ENCODE measurements at places on chromosomes 4 and X.
A peak's percentile ranks its signal among the peaks of the same experiment; 100 is the strongest.

- DNase-seq: no peak
Measured at GRCh38 chr4:151052785-151053184, 37.7 kb upstream of the LRBA start.

DNA sequence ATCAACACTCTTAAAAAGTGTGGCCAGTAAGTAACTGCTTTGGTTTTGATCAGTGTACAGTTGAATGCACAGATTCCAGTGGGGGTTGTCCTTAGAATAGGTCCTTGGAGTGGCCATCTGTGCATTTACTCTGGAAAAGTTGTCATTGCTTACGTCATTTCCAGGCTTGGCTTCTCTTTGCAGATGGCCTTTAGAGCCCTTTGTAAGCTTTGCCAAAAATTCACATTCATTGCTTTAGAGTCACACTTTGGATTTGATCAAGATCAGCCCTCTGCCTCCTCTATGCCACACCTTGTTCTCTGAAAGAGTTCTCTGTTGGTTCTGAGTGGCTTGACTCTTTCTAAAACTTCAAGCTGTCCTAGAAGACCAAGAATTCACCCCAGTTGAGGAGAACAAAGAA lies 83.9 kb downstream of the MAMLD1 start:
- DNase-seq: no peak

GRCh38 chr4:65670331-65671031 lies at the start of gene EPHA5:
TSS of gene EPHA5 (minus strand) at chr4:65670489. CDS start at chr4:65669742, 747 bp downstream.
- DNase-seq: peak; percentile 93

DNA sequence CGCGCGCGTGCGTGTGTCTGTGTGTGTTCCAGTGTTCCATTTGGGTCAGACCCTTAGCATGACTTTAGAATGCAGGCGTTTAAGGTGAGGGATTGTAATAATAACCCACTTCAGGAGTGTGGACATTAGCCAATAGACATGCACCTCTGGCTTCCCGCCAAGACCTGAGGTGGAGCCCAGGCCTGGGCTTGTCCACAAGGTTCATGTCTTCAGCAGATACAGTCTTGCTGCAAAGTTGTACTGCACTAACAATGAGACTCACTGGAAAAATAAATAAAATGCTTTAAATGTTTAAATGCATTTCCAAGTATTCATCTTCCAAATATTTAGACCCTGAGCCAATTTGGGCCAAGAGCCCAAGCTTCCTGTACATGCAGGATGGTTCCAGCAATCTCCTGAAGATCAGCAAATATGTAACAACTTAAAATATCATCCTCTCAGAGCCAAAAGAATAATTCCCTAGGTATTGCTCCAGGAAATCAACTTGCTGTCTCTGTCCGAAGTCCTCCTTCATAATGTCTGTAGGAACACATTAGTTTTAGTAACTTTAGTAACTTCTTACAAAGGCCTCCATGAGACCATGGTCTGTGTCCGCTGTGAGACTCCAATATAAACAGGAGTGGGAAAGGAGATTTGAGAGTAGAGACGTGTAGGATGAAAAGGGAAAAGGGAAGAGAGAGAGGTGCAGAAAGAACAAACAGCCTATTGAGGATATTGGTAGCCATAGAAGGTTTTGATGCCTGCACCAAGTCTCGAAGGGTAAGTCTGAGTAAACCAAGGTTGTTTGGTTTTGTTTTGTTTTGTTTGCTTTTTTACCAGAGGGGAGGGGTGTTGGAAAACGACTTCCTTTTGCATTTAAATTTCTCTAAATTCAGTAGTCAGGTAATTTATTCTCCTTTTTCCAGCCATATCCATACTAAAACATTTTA lies 98.5 kb upstream of the KLF3 start:
- no peak for DNase-seq

DNA sequence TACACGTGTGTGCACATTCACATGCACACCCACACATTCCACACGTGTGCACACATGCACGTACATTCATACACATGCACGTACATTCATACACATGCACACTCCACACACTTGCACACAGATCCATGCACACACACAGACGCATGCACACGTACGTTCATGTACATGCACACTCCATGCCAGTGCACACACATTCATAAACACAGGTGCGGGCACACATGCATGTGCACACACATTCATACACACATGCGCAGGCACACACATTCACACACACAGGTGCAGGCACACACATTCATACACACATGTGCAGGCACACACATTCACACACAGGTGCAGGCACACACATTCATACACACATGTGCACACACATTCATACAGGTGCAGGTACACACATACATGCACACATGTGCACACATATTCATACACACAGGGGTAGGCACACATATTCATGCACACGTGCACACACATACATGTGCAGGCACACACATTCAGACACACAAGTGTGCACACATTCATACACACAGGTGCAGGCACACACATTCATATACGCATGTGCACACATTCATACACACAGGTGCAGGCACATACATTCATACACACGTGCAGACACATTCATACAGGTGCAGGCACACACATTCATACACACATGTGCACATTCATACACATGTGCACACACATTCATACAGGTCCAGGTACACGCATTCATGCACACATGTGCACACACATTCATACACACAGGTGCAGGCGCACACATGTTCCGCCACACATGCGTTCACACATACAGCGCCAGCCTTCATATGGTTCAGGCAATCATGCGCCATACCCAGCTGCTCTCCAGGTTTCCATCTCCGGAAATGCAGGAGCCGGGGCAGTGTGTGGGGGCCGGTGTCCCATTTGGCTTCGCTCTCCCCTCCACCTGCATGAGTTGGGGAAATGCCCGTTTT lies 124.8 kb downstream of the HMX1 start:
- no peak for DNase-seq

- no peak for DNase-seq
Measured at GRCh38 chr4:25069014-25069413, 38.3 kb upstream of the LGI2 start.

DNA sequence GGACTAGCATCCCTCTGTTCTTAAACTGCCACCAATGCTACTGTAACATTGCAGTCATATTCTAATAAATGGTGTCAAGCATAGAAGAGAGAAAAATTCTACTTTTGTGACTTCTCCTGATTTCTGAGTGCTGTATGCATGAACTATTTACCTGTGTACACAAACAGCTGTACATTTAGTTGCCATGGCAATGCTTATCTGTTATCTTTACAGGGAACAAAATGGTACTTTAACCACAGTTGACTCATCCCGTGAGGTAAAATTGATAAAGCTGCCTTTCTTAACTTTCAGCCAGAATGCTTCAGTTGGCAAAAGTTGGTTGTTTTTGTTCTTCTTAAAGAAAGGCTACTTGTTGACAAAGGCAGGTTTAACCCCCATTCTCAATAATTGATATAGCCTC lies 587.5 kb upstream of the MAGEB2 start:
- no peak for DNase-seq

GRCh38 chrX:124395145-124395880 lies 49.0 kb downstream of the SH2D1A start:
- no peak for DNase-seq

DNA sequence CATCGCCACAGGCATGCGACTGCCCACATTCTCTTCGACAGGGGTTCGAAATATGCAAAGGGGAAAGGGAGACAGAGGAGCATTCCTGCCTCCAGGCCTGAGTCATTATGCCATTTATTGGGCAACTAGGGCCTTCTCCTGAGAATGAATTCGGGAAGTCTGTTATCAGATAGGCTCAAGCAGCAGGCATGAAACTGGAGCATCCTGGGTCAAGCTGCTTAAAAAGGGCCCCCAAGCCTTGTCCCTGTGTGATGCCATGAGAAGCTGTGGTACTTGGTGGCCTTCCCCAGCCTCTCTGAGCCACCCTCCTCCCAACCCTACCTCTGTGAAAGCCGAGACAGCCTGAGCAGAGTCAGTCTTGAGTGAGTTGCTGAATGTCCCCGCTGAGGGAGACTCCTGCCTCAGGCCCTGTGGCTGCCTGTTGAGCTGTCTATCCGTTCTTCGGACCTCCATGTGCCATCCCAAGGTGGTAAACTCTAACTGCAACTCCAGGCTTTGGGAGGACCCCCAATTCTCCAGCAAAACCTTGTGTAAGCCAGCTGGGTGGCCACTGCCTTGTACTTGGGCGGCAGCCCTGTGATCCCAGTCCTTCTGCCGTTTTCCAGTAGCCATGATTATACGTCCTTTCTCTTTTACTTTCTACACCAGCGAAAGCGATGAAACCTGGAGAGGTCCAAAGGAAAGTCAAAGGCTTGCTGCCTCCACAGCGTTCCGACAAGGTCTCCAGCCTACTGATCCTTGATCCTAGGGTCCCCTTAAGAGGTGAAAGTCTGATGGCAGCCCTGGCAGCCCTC lies 37.7 kb downstream of the NBDY start:
- peak; percentile 71 for DNase-seq

GRCh38 chrX:148562846-148563245 lies 62.4 kb downstream of the AFF2 start:
- DNase-seq: peak; percentile 68

DNA sequence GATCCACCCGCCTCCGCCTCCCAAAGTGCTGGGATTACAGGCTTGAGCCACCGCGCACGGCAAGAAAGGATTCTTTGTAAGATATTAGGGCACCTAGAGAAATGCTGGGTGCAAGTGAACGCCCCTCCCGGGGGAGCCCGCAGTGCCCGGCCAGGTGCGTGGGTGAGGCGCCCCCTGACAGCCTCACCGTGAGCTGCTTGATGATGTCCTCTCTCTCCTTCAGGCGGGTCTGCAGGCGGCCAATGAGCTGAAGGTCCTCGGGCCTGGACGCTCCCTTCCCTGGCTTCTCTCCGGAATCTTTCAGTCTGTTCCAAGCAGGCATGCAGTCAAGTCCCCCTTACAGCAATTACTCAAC lies 21.9 kb downstream of the MED28 start:
- DNase-seq: no peak

GRCh38 chr4:107247738-107248137 lies 211.6 kb upstream of the DKK2 start:
- no peak for DNase-seq

DNA sequence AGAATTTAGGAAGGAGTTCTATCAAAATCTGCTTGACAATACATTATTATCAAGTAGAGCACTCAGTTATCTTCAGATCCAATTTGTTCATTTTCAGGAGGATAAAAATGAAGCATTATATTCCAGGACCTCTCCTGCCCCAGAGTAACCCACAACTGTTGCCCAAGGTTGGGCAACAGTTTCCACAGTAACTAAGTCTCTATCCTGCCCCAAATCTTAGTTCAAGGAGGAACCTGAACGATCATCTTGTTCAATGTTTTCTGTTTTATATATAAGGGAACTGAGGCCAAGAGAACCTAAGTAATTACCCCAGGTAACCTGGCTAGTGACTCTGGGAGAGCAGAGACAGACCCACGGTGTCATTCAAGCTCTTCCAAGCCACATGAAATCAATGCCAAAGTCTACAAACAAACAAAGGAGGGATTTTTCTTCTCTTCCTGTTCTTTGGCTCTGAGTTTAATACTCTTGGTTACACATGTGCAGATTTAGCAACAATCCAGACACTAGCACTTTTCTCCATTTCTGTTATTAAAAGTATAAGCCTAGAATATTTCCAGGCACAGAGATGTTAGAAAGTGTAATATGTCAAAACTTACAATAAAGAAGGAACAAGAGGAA lies 105.6 kb downstream of the C4orf51 start:
- no peak for DNase-seq

Measured in ELF-1 (cell line).